Thoracic aorta (tissue), 2 donors: ENCODE measurements at places on chromosomes 2 and 18. TPM values are rescaled to one million over a fixed set of nuclear protein-coding genes. Genes with fewer than 3 reads are reported as not detected.

GRCh38 chr18:9428862-9429661 is 46.3 kb upstream of the RALBP1 start:
- H3K27me3 ChIP-seq, result no peaks in the 10 kb centered on the region
- no peak for DNase-seq
- no peak overlapping the region for H3K4me3 ChIP-seq
- no peaks in the 10 kb centered on the region for H3K36me3 ChIP-seq
- no peaks in the 10 kb centered on the region for H3K4me1 ChIP-seq
- H3K27ac ChIP-seq, result no peak overlapping the region

- no peak for DNase-seq
- peaks cover 31% of the 10 kb centered on the region for H3K4me1 ChIP-seq
- H3K27ac ChIP-seq, result no peak overlapping the region
Observed at GRCh38 chr2:192197357-192197756, 2.6 kb upstream of the TMEFF2 start.

DNA sequence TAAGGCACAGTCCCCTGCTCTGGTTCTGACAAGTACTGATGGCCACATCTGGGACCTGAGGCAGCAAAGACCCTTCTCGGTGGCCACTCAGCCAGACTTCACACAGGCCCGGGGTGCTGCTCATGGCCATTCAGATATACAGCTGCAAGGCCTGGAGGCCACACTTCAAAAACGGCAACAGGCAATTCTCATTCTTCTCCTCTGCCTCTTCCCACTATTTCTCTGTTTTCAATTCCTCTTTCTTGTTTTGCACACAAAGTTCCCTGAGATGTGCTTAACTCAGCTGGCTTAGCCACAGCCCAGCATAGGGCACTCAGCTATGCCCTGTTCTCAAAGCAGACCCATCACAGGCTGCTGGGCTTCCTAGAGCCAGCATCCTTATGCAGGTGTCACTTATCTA is 29.9 kb downstream of the PTPN18 start:
- peaks cover 5% of the 10 kb centered on the region for H3K4me1 ChIP-seq
- DNase-seq, result no peak
- H3K27ac ChIP-seq, result no peak overlapping the region
- H3K27me3 ChIP-seq, result no peaks in the 10 kb centered on the region
- H3K36me3 ChIP-seq, result no peaks in the 10 kb centered on the region

GRCh38 chr2:74585406-74586185 is 31.1 kb downstream of the DOK1 start:
- DNase-seq, result no peak
- H3K4me1 ChIP-seq, result peaks cover 14% of the 10 kb centered on the region
- H3K27me3 ChIP-seq, result no peaks in the 10 kb centered on the region

DNA sequence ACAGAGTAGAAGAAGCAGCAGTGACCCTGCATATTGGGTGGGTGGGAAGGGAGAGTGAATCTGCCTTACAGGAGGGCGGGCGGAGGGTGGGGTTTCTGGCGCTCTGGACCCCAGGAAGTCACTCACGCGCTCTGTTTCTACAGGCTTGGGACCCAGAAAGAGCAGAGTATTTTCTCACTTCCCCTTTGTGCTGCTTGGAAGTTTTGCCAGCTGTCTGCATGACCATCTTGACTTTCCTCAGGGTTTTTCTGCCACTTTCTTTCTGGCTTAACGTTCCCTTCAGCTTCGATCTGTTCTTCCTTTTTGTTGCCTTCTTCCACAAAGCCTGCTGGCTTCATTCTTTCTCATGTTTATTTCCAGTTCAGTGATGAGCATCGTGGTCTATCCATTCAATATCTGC is 383.1 kb downstream of the GALR1 start:
- H3K36me3 ChIP-seq, result no peaks in the 10 kb centered on the region
- no peaks in the 10 kb centered on the region for H3K27me3 ChIP-seq
- H3K4me1 ChIP-seq, result no peaks in the 10 kb centered on the region
- DNase-seq, result no peak

DNA sequence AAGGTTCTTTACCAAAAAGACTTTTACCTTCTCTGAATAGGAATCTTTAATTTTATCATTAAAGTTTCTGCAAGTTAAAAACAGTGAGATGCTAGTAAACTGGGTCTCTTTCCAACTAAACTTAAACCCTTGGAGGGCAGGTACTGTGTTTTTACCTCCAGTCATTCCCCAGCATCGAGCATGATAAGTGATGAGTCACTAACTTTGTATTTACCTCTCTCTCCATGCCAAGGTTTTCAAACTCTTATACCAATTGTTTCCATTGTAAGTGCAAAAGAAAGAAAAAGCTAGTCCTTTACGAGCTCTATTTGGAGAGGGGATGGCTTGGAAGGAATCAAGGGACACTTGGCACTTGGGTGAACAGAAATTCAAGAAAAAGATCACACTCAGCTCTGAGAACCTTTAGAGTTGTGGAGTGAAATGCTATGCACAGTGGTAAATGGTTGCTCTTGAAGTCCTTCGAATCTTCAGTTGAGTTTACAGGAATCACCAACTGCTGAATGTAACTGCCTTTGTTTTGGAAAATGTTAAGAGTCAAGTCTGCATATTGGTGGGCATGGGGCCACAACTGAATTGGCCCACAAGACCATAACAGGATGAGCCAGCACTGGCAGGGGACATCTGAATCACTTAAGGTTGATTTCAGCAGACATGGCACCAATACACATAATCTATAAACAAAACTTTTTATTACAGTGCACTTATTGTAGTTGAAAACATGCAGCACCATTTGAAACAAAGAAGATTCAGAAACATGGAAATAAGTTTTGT is 8.3 kb upstream of the RBM43 start:
- no peak for DNase-seq
- H3K36me3 ChIP-seq, result peaks cover 2% of the 10 kb centered on the region
- peaks cover 17% of the 10 kb centered on the region for H3K4me1 ChIP-seq
- no peak overlapping the region for H3K4me3 ChIP-seq
- peak overlapping the region; percentile 19 for H3K27ac ChIP-seq

- no peak overlapping the region for H3K27ac ChIP-seq
- H3K36me3 ChIP-seq, result no peaks in the 10 kb centered on the region
- no peaks in the 10 kb centered on the region for H3K4me1 ChIP-seq
- H3K4me3 ChIP-seq, result no peak overlapping the region
- H3K27me3 ChIP-seq, result no peaks in the 10 kb centered on the region
Observed at GRCh38 chr18:54783139-54783538, 45.1 kb upstream of the RAB27B start.

DNA sequence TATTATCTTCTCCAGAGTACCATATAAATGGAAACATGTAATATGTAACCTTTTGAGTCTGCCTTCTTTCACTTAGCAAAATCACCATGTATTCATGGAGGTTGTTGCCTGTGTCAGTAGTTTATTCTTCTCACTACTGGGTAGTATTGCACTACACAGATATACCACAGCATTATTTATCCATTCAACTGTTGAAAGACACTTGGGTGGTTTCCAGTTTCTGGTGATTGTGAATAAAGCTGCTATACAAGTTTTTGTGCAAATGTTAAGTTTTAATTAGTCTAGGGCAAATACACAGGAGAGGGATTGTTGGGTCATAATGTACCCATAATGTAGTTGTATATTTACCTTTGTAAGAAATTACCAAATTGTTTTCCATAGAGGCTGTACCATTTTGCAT is 29.6 kb upstream of the RPRD1A start:
- no peak for DNase-seq
- no peaks in the 10 kb centered on the region for H3K36me3 ChIP-seq
- H3K27ac ChIP-seq, result no peak overlapping the region
- no peaks in the 10 kb centered on the region for H3K4me1 ChIP-seq
- H3K27me3 ChIP-seq, result no peaks in the 10 kb centered on the region
- no peak overlapping the region for H3K4me3 ChIP-seq

GRCh38 chr18:58337686-58338085 is 291.2 kb downstream of the ALPK2 start:
- DNase-seq, result no peak
- no peaks in the 10 kb centered on the region for H3K4me1 ChIP-seq
- H3K36me3 ChIP-seq, result no peaks in the 10 kb centered on the region
- no peak overlapping the region for H3K4me3 ChIP-seq
- no peaks in the 10 kb centered on the region for H3K27me3 ChIP-seq

The CD302 gene
- total RNA-seq, result 115 TPM

The FHOD3 gene
- 24.9 TPM for total RNA-seq

The SERPINB11 gene
- not detected for total RNA-seq

The GPBAR1 gene
- total RNA-seq, result 4.2 TPM

The SCTR gene
- total RNA-seq, result not detected

The FABP1 gene
- total RNA-seq, result not detected
